ENCODE measurements at places on chromosomes 1 and 21. TPM values are rescaled to one million over a fixed set of nuclear protein-coding genes. Genes with fewer than 3 reads are reported as not detected.

RHOU gene
- 4.8 TPM for polyA plus RNA-seq

MTARC2 gene
- polyA plus RNA-seq, result 0.29 TPM

LCE2C gene
- not detected for polyA plus RNA-seq

ELOVL1 gene
- polyA plus RNA-seq, result 148 TPM

CNR2 gene
- polyA plus RNA-seq, result 0.03 TPM

LCE2B gene
- polyA plus RNA-seq, result not detected

S100A12 gene
- 1,275 TPM for polyA plus RNA-seq

MYBPHL gene
- polyA plus RNA-seq, result not detected

SFT2D2 gene
- 9.4 TPM for polyA plus RNA-seq

CHI3L2 gene
- polyA plus RNA-seq, result 1.4 TPM

PRELP gene
- polyA plus RNA-seq, result not detected

NOS1AP gene
- polyA plus RNA-seq, result 0.53 TPM

PODN gene
- not detected for polyA plus RNA-seq

SLC9A1 gene
- polyA plus RNA-seq, result 4.5 TPM

FUBP1 gene
- polyA plus RNA-seq, result 16.5 TPM

HTR1D gene
- not detected for polyA plus RNA-seq

CELA3A gene
- not detected for polyA plus RNA-seq

SH3BP5L gene
- polyA plus RNA-seq, result 4.0 TPM

SLC45A1 gene
- not detected for polyA plus RNA-seq

GPR157 gene
- 0.56 TPM for polyA plus RNA-seq

INSRR gene
- not detected for polyA plus RNA-seq

CCDC27 gene
- not detected for polyA plus RNA-seq

ACTL8 gene
- not detected for polyA plus RNA-seq

CLDN14 gene
- polyA plus RNA-seq, result not detected

IL22RA1 gene
- not detected for polyA plus RNA-seq

MSH4 gene
- not detected for polyA plus RNA-seq

FCRL4 gene
- polyA plus RNA-seq, result not detected

MNDA gene
- 365 TPM for polyA plus RNA-seq

ATP6V1G3 gene
- not detected for polyA plus RNA-seq

CHODL gene
- polyA plus RNA-seq, result not detected

ARTN gene
- polyA plus RNA-seq, result not detected

HSF2BP gene
- 0.20 TPM for polyA plus RNA-seq

PARK7 gene
- polyA plus RNA-seq, result 353 TPM

CLEC20A gene
- not detected for polyA plus RNA-seq

MYOM3 gene
- not detected for polyA plus RNA-seq

Measured in CD14-positive monocyte (primary cell).